ENCODE measurements at places on chromosomes 16 and 17.

DNA sequence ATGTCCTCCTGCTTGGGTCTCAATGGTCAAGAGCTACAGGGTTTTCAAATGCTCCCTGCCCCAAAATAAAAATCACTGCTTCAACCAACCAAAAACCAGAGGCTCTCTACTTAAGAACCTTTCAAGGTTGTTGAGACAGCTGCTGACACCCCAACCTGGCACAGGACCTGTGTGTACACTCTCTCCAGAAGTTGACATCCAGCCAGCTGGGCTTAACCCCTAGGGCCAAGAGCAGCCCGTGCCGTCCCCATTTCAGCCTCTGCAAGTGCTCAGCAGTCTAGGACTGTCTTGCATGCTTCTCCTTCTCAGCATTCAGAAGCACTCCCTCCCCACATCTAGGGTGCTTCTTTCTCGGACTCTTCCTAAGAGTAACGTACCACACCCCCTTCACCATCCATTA is 59.0 kb upstream of the TRAP1 start:
- no peak for DNase-seq

GRCh38 chr16:19853742-19854542 is 30.7 kb downstream of the GPRC5B start:
- no peak for DNase-seq

DNA sequence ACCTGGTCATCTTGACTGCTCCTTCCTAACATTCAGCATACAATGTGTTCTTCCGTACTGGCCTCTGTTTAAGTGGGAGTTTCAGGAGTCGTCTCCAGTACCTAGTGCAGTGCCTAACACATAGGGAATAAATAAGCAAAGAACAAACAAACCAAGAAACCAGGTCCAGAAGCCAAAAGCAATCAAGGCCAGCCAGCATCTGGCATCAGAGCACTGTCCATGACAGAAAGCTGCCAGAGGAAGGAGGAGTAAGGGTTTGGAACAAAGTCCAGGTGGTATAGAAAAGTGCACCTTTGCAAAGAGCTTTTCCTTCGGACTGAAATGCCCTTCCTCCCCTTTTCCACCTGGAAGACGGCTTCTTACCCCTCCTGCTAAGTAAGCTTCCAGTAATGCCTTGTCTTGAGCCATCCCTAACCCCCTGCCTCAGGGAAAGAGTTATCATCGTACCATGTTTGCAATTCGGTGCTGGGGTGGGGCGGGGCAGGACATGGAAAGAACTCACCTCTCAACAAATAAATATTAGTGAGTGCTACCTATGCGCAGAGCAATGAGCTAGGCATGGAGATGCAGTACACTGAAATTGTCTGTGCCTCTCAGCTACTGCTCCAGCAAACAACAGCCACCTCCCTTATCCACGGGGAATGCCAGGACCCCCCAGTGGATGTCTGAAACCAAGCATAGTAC is 47.6 kb downstream of the C17orf67 start:
- no peak for DNase-seq

DNA sequence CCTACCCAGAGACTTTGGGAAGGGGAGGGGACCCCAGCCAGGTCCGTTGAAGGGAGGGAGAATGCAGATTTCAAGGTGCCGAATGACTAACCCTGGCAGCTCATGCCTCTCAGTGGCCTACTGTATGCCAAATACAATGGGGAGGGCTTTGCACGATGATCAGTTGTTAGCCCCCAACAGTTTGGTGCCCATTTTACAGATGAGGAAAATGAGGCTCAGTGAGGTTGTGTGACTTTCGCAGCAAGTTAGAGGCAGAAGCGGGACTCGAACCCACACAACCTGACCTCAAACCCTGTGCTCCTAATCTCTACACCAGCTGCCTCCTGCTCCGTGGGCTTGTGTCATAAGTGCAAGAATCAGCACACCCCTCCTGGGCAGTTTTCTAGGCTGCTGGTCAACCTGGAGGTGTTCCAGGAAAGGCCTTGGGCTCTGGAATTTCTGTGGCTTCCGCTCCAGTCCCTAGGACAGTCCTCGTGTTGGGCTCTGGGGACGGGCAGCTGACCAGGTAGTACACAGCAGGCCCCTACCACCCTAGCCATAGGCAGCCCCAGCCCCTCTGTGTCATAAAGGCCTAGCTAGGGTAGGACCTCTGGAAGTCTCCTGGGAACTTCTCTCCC is 11.9 kb upstream of the NAGPA start:
- no peak for DNase-seq

- no peak for DNase-seq
Observed at GRCh38 chr16:88347656-88348376, 34.9 kb upstream of the ZNF469 start.

DNA sequence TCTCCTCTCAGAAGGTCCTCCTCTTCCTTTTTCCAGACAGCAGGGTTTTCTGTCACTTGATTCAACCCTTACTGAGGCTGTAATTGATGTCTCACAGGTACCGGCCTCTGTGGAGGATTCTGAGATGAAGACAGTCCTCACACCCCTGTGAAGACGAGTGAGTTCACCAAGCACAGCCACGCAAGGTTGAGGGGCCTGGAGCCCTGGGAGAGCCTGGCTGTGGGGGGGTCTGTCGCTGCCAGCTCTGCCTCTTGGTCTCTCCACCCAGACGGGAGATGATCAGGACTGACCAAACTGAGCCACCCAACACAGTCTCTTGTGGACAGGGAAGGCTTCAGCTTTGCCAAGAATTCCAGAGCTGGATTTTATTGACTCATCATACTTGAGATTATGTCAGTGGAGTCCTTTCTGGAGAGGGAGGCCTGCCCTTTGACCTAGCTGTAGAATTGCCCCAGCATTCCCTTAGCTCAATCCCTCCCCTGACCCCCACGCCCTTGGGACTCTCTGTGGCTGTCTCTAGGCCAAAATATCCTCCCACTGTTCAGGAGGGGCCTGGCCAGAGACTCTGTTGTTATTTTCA is 51.1 kb upstream of the CRHR1 start:
- no peak for DNase-seq

- DNase-seq: no peak
Observed at GRCh38 chr17:79338152-79338551, 263.5 kb downstream of the ENGASE start.

Measured in HFF-Myc (cell line).